ENCODE measurements at places on chromosomes 13 and 19.
A peak's percentile ranks its signal among the peaks of the same experiment; 100 is the strongest.

- DNase-seq: peak; percentile 87
These were observed 659 bp downstream of the NFKBID start for GRCh38 chr19:35899547-35900214.

DNA sequence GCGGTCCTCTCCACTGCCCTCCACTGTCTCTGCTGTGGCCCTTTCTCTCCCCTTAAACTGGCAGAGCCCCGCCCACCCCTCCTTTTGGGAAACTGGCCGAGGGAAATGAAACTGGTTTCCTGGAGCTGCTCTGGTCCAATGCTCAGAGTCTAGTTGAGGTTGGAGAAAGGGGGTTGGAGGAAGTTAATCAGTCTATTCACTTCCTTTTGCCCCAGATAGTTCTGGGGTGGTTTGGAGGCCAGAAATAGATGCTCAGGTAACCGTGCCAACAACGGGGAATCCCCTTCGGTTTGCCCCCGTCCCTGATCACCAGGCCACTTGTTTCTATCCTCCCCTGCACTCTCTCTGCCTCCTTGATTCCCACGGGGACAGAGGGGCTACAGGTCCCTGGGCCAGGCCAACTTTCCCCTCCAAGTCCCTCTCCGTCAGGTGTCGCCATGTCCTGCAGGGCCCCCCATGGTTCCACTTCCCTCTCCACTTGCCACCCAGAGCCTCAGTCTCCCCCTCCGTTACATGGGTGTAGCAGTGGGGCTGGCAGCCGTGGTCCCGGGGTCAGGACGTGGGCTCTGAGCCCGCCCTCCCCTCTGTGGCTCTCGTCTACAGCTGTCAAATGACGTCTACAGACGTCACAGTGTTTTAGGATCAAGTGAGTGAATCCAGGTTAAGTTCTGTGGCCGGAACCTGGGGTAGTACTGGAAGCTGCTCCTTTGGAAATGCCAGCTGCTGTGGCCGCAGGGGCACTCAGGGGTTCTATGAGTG is at the start of gene IL4I1:
IL4I1 (minus strand) TSS at position 25 of the 759 bp plus-strand sequence. CDS start 727 bp downstream, outside the sequence.
- peak; percentile 64 for DNase-seq

DNA sequence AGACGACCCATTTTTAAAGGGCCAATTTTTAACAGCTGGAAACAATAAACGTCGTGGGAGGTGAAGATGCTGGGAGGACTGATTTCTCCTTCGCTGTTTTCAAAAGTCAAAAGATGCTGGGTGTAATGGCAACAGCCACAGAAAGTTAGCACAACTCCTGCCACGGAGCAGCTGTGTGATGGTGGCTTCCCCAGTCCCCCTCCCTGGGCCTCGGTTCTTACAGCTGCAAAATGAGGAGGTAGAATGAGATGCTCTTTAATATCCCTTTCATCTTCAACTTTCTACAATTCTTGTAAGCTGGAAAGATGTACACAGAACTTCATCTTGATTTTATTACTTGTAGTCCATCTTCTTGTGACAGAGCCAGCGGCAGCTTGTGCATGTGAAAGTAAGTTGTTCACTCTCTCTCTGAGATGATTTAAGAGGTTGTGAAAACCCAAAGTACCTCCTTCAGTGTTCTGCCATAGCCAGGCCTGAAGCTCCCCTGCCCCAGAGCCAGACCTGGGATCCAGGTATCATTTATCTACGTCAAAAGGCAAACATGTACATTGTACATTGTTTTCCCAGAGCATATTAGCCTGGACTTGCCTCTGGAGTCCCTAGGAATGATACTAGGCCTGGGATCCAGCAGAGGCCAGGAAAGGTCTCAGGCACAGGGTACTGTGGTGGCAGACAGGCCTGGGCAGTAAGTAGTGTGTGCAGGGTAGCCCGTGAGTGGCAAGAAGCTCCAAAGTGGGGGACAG is 3.4 kb upstream of the UBE2L5 start:
- no peak for DNase-seq

DNA sequence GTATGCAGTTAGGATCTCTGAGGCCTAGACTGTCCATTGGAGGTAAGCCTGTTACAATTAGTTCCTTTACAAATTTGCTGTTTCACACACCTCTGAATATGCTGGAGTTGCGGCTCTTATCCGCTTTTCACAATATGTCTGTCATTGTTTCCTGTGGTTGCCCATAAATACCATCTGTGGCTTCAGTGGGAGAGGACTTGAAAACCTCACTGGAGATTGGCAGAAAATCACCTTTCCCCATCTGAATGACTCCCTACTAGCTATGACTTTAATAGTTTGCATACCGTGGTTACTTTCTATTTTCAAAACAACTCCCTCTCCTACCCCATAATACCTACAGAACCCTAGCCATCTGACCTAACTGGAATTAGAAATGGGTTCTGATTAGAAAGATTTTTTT is 454.3 kb downstream of the PCDH17 start:
- no peak for DNase-seq

DNA sequence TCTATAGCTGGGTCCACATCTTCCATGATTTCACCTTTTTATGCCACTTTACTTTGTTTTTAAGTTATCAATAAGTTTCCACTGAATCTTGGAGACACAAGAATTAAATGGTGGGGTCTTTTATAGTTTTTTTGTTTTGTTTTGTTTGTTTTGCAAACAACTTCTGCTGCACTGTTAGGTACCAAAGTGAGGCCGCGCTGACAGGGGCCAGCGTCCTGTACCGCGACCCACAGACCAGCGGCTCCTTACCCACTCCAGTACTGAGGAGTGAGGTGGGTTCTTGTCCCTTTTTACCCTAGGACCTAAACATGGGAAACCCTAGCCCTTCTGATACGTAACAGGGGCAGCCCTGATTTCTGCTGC is 75.8 kb upstream of the MCF2L start:
- DNase-seq: no peak

GRCh38 chr19:2796659-2797266 is 11.5 kb downstream of the THOP1 start:
- DNase-seq: no peak

DNA sequence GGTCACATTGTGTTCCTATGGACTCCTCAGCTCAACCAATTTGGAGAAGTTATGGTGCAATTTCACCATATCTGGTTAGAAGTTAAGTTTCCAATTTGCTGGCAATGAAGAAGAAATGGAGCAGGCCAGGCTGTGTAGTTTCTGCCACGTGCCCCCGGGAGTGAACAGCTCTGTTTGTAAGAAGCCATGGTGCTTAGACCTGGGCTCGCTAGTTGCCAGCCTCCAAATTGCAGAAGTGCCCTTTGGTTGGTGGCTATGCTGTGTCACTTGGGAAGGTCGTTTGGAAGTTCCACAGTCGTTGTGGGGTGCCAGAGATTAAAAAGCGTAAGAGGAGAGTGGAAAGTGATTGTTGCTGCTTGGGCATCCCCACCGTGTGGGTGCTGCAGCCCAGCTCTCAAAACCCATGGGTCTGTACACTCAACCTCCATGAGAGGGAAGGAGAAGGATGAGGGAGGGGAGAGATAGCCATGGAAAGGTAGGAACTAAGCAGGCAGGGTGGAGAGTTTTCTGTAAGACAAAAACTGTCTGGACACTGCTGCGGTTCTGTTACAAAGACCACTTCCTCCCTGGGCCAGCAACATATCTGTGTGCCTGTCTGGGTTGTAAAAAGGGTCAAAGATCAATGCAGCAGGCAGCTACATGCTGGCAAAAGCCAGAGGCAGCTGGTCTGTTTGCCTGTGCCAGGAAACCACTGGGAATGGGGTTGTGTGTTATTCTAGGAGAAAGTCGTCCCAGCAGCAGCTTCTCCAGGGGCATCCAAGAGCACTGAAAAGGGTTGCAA is 10.8 kb downstream of the ALOX5AP start:
- DNase-seq: no peak

- DNase-seq: no peak
These were observed 298.8 kb downstream of the SHISA2 start for GRCh38 chr13:25752957-25753551.

GRCh38 chr19:19217099-19217498 is 5.3 kb downstream of the NCAN start:
- DNase-seq: no peak

- DNase-seq: no peak
These were observed 1086.9 kb upstream of the PCDH20 start for GRCh38 chr13:62502588-62502987.

- no peak for DNase-seq
These were observed 866 bp upstream of the LMO7 start for GRCh38 chr13:75635101-75635827.

DNA sequence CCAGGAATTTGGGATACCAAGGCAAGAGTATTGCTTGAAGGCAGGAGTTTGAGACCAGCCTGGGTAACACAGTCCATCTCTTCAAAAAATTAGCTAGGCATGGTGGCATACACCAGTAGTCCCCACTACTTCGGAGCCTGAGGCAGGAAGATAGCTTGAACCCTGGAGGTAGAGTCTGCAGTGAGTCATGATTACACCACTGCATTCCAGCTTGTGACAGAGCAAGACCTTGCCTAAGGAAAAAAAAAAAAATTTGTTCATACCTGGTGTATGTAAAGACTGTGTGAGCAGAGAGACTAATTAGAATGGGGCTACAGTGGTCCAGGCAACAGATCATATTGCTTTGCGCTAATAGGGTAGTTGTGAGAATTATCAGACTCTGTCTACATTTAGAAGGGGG is 778.3 kb upstream of the PCDH20 start:
- DNase-seq: no peak

- DNase-seq: no peak
These were observed 291.2 kb downstream of the TEX29 start for GRCh38 chr13:111611651-111612050.

GRCh38 chr19:14505488-14506239 is 9.7 kb upstream of the GIPC1 start:
- peak; percentile 78 for DNase-seq

GRCh38 chr13:37869506-37869755 is 141 bp downstream of the TRPC4 start:
- no peak for DNase-seq

- DNase-seq: no peak
These were observed 2549.4 kb downstream of the PCDH9 start for GRCh38 chr13:64680739-64681138.

GRCh38 chr19:11586331-11586730 is 8.9 kb upstream of the ACP5 start:
- no peak for DNase-seq

All from activated T-cell treated with anti-CD3 and anti-CD28 coated beads, Interleukin-2, amount 50 U/mL, for 1 hour (primary cell).